ENCODE measurements at places on chromosomes 11 and 22.
A peak's percentile ranks its signal among the peaks of the same experiment; 100 is the strongest.

- DNase-seq, result no peak
These were observed 89.2 kb downstream of the AMOTL1 start for GRCh38 chr11:94857337-94857736.

GRCh38 chr22:20177217-20177911 is 26.5 kb upstream of the CCDC188 start:
- no peak for DNase-seq

GRCh38 chr11:9274499-9275258 is 9.5 kb upstream of the DENND5A start:
- no peak for DNase-seq

DNA sequence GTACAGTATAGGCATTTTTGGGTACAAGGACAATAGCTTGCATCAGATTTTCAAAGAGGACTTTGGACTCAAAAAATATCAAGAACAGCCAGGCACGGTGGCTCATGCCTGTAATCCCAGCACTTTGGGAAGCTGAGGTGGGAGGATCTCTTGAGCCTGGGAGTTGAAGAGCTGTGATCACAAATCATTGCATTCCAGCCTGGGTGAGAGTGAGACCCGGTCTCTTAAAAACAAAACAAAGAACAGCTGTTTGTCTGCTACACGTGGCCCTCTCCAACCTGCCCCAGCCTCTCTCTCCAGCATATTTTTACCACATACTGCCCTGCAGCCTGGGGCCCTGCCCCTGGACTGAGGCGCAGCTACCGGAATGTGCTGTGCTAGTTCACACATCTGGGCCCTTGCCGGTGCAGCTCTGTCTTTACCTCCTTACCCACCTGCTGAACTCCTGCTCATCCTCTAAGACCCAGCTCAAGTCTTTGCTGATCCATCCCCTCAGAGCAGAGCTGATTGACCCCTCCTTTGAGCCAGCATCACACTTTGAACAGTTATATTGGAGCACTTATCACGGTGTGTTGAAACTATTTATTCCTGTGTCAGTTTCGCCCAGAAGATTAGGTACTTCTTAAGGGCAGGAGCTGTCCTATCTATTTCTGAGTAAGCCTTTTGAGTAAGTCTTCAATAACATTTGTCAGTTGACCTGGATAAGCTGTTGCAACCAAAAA is 29.4 kb downstream of the GRIK4 start:
- no peak for DNase-seq

- DNase-seq, result peak; percentile 92
These were observed 501 bp upstream of the TTLL12 start for GRCh38 chr22:43187171-43188099.

GRCh38 chr11:126968915-126969314 is 31.7 kb downstream of the KIRREL3 start:
- DNase-seq, result no peak

DNA sequence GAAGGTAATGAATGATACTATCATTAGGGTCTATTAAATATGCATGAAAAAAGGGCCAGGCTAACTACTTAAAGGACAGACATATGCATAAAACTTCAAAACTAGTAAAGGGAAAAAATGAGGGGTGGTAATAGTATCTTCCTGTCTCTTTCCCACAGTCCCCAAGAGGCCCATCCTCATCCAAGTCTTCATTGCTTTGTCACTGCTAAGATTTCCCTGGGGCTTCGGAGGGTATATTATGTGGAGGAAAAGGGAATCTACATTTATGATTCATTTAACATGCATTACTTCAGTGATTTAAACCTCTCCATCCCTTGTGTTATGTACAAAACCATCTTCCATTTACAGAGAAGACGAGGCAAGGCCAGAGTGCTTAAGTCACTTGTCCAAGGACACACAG is 66.1 kb downstream of the CWC15 start:
- no peak for DNase-seq

DNA sequence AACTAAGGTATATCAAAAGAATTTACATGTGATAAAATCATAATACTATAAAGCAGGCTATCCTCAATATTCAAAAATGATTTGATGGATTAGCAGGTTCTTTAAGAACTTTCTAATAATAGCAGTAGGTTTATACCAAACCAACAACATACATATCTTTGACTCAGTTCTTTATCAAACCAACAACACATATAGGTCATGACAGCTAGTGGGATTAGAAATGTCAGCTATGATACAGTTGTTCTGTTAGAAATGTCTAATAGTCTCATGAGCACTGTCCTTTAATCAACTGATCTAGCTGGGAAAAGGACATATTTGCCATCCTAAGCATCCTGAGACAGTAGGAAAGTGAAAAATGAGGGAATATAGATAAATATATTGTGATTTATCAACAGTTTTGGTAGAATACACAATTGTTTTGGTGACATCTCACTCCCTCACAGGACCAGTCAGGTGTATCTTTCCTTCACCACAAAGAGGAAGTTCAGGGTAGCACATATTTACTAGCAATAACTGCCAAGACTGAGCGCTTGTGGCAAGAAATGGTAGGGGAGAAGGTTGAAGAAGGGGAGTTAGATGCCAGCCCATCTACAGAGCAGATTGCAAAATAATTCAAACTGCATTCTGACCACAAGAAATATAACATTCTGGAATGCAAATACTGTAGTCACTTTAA is 90.8 kb upstream of the APOA1 start:
- no peak for DNase-seq

DNA sequence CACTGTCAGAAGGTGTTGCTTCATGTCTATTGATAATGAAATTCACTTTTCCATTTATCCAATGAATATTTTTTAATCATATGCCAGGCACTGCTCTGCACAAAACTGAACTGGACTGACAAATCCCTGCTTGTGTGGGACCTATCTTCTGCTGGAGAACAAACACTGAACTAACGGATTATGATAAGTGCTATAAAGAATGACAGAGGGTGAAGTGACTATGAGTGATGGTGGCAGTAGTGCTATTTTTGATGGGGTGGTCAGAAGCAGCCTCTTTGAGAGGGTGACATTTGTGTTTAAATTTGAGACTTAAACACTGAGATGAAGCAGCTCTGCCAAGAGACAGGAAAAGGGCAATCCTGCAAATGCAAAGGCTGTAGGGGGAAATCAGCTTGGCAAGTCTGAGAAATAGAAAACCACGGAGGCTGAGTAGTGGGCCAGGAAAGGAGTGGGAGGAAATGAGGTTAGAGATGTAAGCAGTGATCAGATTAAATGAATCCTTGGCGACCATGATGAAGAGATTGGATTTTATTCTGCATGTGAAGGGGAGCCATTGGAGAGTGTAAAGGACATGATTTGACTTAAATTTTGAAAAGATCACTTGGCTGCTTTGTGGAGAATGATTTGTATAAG is 6.0 kb downstream of the TBCEL start:
- DNase-seq, result no peak

DNA sequence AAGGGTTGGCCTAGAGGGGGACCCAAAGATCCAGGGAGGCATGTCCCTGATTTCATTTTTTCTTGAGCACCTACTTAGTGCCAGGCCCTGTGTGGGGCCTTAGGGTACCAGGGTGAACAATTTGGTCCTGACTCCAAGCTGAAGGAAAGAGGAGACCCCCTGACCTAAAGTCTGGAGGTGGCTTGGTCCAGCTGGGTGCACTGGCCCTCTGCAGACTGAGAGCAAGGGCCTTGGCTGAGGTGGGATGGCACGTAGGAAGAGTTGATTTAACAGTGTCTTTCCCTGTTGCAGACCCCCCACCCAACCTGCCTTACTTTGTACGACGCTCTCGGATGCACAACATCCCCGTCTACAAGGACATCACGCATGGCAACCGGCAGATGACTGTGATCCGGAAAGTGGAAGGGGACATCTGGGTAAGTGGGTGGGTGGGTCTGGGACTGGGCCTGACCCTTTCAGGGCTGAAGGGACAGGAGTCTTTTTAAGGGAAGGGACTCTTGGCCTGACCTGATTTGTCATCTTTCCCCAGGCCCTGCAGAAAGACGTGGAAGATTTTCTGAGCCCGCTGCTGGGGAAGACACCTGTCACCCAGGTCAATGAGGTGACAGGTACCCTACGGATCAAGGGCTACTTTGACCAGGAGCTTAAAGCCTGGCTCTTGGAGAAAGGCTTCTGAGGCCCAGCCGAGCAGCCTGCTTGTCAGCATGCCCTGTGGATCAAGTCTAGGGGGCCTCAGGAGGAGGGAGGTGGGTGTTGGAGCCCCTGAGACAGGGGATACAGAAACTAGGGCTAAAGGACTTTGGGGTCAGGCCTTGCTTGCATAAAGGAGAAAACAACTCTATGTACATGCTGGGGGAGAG is 3.3 kb downstream of the MRPL49 start:
- DNase-seq, result no peak

- no peak for DNase-seq
These were observed 24.8 kb downstream of the CNTF start for GRCh38 chr11:58647141-58647699.

DNA sequence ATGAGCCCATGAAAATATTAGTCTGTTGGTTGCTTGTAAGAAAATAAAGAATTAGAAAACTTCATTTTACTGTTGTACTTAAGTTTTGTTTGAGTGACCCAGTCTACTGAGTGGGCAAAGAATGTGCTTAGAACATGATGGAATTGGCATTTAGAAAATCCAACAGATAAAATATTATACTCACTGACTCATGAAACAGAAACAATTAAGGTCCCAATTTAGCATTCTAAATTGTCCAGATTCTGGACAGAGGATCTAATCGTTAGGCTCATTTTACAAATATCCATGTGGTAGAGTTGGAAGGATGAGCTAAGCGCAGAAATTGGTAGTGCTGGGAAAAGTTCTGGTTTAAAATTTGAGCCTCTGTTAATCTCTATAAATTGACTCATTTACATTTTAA is 45.4 kb downstream of the METTL15 start:
- DNase-seq, result no peak

DNA sequence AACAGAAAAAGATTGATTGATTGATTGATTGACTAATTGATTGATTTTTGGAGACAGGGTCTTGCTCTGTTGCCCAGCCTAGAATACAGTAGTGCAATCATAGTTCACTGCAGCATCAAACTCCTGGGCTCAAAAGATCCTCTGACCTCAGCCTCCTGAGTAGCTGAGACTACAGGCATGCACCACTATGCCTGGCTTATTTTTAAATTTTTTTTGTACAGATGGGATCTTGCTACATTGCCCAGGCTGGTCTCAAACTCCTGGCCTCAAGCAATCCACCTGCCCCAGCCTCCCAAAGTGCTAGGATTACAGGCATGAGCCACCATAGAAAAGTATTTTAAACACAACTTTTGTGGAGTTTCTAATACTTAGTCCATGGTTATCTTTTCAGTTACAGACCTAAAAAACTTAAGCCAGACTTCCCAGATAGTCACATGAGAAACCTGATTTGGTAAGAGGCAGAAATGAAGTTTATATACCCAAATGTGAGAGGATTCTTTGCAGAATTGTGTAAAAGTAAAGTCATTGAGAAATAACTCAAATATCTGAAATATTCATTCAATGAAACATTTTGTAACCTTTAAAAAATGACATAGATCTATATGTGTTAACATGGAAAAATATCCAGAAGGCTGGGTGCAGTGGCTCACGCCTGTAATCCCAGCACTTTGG is 186.5 kb downstream of the SWAP70 start:
- no peak for DNase-seq

- no peak for DNase-seq
These were observed 56.6 kb upstream of the WNT7B start for GRCh38 chr22:46033256-46034200.

DNA sequence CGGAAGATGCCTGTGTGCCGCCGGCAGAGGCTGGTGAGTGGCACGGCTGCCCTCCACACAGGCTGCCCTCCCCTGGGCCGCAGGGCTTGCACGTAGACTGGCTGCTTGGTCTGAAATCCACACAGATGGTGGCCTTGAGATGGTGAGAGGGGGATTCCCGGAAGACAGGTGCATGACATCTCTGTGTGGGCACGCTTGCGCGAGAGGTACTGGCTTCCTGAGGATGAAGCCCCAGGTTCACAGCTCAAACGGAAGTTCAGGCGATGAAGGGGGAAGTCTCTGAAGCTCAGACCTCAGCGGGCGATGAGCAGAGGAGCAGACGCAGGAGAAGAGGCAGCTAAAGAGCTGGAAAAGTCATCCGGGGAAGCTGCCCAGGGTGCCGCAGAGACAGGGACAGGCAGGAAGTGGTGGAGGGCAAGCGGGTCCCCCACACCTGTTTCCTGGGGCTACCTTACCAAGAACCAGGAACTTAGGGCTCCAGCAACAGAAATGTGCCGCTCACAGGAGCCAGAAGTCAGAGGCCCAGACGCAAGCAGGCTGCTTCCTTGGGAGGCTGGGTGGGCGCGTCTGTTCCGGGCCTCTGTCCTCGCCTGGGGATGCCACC is 7.2 kb downstream of the CRELD2 start:
- no peak for DNase-seq

DNA sequence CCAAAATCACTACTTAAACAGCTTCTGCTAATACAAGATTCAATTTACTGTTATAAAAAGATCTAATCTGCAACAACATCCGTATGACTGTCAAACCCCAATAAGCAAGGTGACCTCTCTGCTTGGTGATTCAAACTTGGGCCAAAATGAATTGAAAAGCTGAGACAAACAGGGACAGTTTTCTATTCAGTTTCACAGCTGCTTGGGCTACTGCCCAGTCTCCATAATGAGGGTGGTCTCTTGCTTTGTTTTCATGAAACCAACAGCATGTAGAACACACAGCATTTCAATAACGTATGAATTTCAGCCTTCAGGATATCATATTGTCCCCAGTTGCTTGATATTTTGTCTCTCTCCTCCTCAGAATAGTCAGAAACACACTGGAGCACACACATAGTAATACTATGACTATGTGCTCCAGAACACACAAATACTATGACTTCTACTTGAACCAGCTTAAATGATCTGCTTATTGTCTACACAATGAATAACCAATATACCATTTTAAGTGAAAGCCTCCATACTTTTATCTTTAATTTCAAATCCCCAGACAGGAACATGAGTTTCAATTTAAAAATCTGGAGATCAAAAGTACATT is 285.0 kb downstream of the TTC28 start:
- no peak for DNase-seq

GRCh38 chr22:46547179-46547882 is 9.9 kb upstream of the CELSR1 start:
- peak; percentile 54 for DNase-seq

- DNase-seq, result no peak
These were observed 445 bp downstream of the SYTL2 start for GRCh38 chr11:85810521-85810870.

DNA sequence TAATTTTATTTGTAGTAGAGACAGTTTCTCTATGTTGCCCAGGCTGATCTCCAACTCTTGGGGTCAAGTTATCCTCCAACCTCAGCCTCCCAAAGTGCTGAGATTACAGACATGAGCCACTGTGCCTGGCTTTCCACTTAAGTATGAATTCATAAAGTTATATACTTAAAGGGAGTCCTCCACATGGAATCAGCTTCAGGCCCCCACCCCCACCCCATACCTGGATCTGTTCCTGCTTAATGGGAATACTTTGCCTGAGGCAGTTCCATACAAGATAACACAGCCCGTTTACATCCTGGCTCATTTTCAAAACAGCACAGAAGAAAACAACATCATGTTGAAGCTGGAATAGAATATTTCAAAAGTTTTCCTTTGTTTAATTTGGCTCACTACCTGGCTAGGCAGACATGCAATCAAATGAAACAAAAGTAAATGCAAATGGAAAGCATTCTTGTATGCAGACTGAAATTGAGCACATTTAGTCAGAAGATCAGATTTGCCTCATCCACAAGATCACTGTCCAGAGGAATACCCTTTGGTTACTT is 82.4 kb downstream of the FAT3 start:
- DNase-seq, result no peak

GRCh38 chr22:45692549-45692948 is 20.9 kb downstream of the ATXN10 start:
- peak; percentile 38 for DNase-seq
